ENCODE measurements at places on chromosomes 7 and 10.

- DNase-seq: no peak
Observed at GRCh38 chr10:48450233-48450740, 143.8 kb downstream of the MAPK8 start.

GRCh38 chr7:46755120-46756034, 826.5 kb downstream of the TNS3 start:
- no peak for DNase-seq

- DNase-seq: no peak
Observed at GRCh38 chr7:113087071-113087998, 708 bp upstream of the GPR85 start.

GRCh38 chr10:57689596-57690297, 577.9 kb downstream of the IPMK start:
- no peak for DNase-seq

GRCh38 chr10:44426247-44427034, 41.5 kb upstream of the CXCL12 start:
- no peak for DNase-seq

DNA sequence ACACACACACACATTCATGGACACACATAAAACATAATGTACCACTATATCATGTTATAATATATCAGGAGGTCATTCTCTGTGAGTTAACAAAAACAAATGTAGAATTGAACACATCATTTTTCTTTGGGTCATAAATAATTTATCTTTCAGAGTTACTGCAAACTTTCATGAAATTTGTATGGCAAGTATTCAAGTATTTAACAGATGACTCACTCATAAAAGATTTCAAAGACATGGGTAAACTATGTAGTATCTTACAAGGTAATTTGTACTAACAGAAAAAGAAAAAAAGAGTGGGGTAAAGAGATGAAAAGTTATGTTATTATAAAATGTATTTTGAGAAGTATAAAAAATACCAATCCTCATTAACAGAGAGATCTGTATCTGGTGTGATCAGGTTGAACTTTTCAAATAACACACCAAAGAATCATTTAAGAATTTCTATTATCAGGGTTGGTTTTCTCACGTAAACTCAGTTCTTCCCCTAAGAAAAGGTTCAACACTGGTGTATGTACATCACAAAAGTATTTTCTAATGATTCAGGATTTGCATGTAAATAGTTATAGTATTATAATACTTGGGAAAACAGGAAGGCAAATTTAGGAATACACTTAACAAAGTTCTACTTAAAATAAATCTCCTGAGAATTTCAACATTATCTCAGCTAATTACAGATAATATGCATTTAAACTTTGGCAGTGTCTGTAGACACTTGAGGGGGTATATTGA, 933.1 kb upstream of the LRRN3 start:
- no peak for DNase-seq

DNA sequence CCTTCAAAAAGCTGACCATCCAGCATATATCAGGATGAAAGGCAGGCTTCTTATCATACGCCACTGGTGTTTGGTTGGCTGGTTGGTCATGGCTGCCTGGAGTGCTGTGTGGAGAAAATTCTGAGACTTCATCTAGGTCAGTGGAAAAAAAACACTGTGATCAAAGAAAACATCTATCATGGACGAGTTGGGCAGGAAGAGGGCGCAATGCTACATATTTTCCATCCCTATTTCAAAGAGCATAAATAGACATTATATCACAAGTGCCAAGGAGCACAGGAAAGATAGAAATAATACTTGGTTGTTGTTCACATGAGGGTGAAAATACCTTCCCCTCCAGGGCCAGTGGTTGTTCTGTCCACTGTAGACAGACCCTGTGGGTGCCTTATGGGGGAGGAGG, 128.4 kb upstream of the PLPP4 start:
- DNase-seq: no peak

GRCh38 chr10:132212816-132213215, 26.1 kb downstream of the DPYSL4 start:
- DNase-seq: no peak

GRCh38 chr7:24406789-24407299, 122.9 kb downstream of the NPY start:
- DNase-seq: no peak

DNA sequence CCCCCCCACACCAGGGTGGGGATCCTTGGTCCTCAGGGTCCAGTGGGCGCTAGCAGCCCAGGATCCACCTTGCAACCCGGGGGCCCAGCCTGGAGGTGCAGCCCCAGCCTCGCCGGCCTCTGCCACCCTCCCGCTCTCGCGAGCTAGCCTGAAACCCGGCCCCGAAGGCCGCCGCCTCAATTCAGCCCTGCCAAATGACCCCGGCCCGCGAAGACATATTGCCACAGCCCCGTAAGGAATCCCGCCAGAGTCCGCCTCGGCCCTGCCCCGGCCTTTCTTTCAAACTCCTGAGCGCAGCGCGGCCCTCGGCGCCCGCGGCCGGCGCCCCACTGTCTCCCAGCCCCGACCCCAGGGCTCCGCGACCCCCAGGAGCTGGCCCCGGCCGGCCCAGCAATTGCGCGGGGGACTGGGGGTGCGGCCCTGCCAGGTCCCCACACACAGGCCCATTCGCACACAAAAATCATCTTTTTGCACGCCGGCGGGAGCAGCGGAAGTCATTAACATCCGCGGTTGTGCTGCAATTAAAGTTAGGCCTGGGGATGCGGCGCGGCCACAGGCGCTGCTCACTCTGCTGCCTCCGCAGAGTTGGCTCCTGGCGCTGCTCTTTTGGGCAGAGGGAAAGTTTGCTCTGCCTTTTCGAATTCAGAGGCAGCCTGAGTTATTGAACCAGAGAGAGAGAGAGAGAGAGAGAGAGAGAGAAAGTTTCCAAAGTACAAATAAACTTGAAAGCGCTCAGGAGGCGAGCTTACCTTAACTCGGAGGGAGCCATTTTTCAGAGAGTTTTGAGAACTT, 4.0 kb downstream of the HOXA5 start:
- no peak for DNase-seq

- no peak for DNase-seq
Observed at GRCh38 chr10:121495719-121496118, 102.5 kb downstream of the FGFR2 start.

GRCh38 chr10:51892965-51893658, 193.7 kb upstream of the CSTF2T start:
- DNase-seq: no peak

DNA sequence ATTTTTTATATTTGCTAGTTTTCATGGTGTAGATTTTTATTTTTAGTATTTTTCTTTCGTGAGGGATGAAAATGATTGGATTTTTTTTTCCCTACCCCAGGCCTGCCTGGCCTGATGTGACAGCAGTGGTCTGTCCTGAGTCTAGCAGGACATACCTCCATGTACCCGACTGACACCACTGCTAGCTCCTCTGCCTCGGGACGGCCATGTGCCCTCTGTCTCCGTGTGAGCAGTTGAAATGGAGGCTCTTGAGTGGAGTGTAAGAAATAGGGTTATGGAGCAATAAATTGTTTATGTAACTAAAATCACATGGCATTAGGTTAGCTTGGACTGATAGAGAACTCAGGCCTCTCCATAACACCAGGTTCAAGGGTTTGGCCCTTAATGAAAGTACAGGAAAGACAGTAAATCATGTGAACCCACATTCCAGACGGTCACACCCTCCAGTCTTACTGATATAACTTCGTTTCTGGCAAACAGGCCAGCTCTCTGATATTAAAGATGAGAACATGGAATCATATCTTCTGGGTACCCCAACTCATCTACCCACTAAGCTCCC, 734.1 kb downstream of the KCNMA1 start:
- no peak for DNase-seq

DNA sequence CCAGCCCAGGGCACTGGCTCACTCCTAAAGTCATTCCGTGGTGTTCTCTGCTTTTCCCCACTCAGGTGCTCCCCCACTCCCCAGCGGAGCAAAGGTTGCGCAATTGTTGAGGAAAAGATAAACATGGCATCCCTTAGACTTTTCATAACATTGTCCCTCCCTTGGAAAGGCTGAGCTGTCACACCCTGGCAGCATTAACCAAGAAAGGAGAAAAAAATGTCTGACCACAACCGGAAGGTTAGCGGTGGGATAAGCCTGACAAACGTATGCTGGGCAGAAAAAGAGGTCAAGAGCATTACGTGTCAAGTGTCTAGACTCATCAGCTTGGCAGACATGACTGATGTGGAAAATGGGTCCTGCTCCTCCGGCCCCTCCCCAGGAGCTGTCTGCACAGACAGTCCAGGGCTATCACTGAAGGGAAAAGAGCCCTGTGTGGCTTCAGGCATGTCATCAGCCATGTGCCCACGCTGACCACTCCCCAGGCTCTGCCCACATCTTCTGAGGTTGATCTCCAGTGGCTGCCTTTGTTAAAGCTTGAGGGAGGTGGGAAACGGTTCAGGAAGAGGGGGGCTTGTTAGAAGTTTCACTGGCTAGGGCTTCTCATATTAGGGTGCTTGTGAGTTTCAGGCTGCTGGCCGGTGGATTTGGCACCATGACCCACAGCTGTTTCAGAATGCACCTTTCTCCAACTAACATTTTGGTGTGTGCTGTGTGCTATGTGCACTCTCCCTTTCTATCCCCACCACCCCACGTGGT, 30.1 kb downstream of the BTBD16 start:
- DNase-seq: peak; percentile 64

DNA sequence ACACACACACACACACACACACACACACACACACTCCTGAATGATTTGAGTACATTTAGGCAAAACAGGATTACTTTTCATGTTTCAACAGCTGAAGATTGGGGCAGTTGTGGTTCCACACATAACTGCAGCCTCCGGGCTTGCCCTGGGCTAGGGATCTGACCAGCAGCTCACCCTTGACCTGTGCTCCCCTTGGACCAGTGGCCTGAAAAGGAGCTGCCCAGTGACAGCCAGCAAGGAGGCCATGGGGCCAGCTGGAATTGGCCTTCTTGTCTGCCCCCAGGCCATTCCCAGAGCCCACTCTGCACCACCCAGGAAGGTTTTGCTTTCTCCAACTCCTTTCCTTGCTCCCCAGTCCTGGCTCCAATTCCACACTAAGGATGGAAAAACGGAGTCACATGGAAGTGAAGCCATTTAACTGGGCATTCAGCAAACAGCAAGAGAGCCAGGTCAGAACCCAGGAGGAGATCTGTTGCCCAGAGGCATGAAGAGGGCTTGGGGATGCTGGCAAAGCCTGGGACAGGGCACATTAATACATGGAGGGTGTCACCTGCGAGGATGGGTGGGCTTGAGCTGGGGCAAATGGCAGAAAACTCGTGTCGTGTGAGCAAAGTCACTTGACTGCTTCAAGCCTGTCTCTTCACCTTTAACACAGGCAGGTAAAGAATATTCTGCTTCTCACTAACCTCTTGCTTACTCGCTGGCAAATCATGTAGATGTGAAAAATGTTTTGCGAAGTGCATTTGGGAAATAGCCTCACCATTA, 61.5 kb upstream of the GDF10 start:
- DNase-seq: no peak

- DNase-seq: no peak
Observed at GRCh38 chr7:135759532-135759931, 10.9 kb upstream of the FAM180A start.

GRCh38 chr7:84088802-84089201, 105.8 kb downstream of the SEMA3A start:
- DNase-seq: no peak

All from CD8-positive, alpha-beta T cell (primary cell).